Trophoblast cell (in vitro differentiated cells and primary cell): ENCODE measurements at places on chromosomes 3 and 15.
A peak's percentile ranks its signal among the peaks of the same experiment; 100 is the strongest.

DNA sequence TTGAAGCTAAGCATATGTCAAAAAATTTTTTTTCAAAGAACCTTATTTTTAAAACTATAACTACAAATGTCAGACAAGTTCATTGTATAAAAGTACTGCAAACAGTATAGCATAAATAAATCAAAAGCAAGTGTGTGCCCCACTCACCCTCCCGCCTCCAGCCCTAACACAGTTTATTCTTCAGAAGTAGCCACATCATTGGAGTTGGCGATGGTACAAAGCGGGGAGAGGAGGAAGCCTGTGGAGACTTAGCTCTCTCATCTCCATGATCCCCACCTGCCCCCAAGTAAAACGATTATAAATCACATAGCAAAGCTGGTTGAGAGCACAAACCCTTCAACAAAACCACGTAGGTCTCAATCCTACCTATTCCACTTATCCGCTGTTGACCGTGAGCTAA is 33.6 kb downstream of the FOXP1 start:
- no peak for DNase-seq

GRCh38 chr3:71124048-71124447 is 459.5 kb downstream of the FOXP1 start:
- DNase-seq: peak; percentile 34

DNA sequence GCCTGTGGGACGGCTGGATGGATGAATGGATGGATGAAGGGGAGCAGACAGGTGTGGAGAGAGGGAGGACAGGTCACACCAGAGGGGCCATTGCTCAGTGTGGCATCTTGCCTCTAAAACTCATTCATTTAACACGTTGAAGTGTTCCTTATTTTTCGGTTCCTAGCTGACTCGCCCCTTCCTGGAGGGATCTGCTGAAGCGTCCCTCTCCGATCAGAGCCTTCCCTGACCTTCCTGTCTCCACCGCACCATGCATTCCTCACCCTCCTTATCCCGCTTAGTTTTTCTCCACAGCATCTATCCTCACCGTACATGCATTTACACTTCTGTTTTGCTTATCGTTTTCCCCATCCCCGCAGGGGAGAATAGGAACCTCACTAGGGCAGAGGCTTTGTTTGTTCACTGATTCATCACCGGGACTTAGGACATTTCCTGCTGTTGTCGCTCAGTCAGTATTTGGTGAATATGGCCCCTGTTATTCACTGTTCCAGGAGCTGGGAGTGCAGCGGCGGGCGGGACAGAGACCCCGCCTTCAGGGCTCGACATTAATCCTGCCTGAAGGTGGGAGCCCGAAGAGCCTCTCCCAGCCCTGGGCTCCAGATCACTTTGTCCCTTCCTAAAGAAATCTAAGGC is 32.0 kb downstream of the FOXL2 start:
- peak; percentile 84 for DNase-seq

DNA sequence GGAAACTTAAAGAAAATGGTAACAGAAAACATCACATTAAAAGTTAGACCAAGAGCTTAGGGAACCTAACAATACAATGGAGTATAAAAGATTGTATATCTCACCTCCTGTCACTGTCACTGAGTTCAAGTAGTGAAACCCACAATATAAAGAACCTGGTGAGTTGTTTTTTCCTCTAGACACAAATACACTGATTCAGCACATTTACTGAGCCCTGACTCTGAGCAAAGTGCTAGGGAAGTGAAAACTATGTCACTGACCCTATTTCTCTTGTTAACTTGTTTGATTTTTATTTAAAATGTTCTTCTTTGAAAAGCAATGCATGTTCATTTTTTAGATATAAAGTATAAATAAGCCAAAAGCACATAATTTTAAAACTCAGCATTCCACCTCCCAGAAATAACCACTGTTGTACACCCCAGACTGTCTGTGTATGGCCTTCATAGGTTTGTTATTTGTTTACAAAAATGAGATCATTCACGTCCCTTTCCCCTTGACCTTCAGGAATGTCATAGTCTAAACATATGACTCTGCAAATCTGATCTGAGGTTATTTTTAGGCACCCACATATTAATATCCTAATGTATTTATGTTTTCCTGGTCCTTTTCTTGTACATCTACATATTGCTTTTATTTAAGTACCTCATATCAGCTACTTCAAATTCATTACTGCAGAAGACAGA is 69.2 kb upstream of the CSTA start:
- no peak for DNase-seq

GRCh38 chr3:133890972-133891644 is 4.6 kb downstream of the RAB6B start:
- no peak for DNase-seq

- no peak for DNase-seq
These were observed 33.4 kb upstream of the INSYN1 start for GRCh38 chr15:73786538-73786937.

GRCh38 chr3:14290631-14291385 is 111.6 kb upstream of the SLC6A6 start:
- DNase-seq: no peak

DNA sequence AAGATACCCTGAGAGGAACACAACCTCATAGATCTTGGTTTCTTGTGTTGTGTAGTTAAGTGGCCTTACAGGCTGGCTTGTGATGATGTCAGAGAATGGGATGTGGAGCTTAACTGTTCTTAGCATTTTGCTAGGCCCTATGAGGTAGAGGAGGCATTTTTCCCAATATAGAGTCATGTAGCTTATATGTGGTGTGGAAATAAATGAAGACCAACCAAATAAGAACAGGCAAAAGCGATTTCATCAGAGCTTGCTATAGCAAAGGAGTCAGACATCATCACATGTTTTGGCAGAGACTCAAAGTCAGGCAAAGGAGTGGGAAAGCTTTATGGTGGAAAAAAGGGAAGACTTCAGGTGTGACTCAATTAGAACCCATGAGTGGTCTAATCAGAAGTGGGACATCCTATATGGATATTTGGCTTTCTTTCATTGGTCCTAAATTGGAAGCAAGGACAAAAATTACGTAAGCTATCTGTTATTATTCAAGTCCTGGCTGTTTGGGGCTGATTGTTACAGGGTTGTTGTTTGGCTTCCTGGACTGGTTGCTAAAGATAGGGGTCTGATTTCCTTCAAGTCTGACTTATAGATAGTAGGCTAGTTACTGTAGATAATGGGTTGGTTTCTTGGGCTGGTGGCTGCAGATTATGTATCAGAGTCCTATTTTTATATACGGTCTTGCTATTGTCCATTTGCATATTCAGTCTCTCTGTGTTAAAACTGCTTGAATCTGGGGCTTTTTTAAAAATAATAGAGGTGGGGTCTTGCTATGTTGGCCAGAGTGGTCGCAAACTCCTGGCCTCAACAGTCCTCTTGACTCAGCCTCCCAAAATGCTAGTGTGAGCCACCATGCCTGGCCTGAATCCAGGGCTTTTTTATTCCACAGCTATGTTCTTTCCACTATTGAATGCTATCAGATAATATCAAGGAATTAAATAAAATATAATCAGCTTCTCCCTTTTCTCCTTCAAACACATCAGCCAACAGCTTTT is 30.3 kb upstream of the SETD2 start:
- DNase-seq: no peak

- no peak for DNase-seq
These were observed 4.6 kb downstream of the PPM1M start for GRCh38 chr3:52250122-52250521.

DNA sequence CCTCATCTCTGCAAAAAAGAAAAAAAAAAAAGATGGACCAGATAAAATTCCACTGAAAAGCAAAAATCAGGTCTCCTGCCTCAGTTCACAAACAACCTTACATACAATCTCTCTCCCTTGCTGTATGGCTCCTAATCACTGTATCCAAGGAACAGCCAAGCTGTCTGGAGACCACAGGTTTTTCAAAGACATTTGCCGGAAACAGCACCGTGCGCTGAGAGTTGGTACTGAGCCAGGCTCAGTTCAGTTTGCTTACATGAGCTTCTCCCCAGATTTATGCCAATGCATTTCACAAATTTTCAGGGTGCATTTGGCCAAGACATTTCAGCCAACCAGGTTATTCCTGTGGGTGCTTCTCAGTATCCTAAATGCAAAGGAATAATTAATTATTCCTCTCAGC is 4.1 kb downstream of the ACP3 start:
- no peak for DNase-seq

GRCh38 chr3:133426721-133427120 is 26.9 kb downstream of the BFSP2 start:
- peak; percentile 19 for DNase-seq

- DNase-seq: no peak
These were observed 168.6 kb downstream of the SOX2 start for GRCh38 chr3:181880331-181880730.

DNA sequence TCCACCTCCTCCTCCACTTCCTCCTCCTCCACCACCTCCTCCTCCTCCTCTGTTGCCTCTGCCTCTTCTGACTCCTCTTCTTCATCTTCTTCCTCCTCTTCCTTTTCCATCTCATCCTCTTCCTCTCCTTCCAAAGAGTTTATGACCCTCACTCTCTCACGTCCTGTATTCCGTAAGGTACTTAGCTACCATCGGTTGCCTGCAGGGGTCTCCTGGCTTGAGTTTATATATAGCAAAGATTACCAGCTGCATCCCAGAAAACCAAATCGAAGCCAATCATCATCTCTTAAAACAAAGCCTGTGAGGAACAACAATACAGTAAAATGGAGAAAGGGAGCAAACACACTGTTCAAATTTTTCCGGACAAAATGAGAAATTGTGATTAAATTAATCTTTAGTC is 317.4 kb downstream of the C3orf38 start:
- no peak for DNase-seq

DNA sequence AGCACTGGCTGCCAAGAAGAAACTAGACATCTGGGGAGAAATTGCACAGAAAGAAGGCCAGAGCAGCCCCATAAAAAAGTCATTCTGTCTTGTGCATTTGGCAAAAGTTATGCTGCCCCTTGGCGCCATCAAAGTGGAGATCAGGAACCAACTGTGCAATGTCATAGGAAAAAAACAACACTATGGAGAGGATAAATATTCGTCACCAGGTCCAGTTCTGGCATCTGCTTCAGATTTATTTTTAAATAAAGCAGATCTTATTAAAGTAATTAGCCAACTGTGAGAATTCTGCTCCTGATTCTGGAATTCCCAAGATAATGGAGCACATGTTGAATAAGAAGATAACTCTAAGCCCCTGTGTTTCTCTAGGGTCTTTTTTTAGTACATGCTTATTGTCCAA is 500.0 kb upstream of the IL12A start:
- no peak for DNase-seq

DNA sequence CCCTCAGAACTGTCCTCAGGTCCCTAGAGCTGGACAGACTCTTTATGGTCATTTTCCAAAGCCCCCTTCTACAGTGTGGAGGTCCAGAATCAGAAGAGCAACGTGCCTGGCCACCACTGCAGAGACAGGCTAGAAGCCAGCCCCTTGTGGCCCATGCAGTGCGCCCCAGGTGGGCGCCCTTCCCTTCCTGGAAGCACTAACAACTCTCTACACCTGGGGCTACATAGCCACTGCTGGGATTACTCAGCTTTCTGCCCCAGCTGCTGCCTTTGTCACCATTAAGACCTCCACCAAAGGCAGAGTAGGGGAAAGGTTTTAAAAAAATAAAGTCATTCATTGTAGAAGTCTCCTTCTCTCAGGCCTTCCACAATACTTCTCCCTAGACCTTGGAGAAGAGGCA is 2.3 kb downstream of the RASGRP1 start:
- DNase-seq: no peak

- no peak for DNase-seq
These were observed 13.1 kb downstream of the PLXNA1 start for GRCh38 chr3:126995926-126996512.

DNA sequence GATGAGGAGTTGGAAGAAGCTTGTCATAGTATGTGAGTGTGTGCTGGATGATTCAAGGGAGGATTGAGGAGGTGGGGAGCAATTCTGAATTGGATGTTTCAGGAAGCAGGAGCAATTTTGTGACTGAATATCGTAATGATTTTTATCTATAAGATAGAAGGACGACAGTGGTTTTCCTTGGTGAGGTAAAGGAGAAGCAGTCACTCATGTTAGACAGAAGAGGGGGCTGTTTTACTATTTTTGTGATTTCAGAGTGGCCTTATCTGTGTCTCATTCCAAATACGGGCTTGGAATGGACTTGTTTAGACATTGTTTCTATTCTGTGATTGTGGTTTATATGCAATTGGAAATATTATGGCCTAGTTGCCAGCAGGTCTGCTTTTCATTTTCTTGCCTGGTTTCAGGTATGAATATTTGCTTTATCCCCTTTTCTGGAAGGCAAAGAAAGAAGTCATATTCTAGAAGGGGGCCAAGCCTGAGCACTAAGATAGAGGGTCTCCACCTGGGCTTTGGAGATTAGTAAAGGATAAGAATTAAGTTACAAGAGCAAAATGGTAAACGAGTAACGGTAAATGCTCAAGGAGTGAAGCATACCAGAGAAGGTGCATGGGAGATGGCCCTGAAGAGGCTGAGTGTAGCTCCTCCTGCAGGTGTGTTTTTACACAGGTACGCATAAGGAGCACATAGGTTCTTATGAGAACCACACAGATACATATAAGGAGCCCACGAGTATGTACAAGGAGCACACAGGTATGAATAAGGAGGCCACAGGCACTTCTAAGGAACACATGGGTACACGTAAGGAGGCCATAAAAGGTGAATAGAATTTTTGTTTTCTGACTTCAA is 124.6 kb upstream of the KCNAB1 start:
- DNase-seq: no peak

GRCh38 chr3:150371741-150372254 is 36.3 kb upstream of the TSC22D2 start:
- DNase-seq: peak; percentile 99

DNA sequence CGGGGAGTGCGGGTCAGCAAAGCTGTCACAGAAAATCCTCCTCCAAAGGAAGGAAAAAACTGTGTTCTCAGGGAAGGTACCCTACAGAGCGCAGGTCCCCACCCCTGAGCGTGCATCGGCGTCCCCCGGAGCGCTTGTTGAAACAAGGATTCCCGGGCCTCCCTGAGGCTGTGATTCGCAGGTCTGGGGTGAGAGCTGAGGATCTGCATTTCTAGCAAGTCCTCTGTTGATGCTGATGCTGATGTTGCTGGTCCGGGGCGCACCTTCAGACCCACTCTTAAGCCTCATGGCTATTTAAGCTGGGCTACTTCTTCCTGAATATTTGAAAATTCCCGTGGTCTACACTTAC is 226.2 kb upstream of the IGF1R start:
- no peak for DNase-seq

DNA sequence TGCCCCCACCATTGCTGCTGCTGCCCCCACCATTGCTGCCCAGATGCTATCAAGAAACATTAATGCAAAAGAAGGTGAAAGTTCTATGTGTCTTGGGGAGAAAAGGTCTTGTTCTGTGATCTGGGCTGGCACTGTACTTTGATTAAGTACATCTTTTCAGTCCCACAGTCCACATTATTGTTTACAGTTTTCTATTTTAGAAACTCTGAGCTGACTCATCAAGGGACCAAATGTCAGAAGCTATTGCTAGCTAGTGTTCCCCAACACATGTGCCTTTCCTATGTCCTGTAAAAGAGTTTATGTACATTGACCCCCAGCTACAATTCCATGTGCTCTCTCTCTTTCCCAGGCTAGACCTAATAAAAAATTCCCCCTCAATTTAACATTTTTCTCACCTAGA is 264.7 kb upstream of the NECTIN3 start:
- no peak for DNase-seq

GRCh38 chr3:80018375-80018774 is 250.6 kb upstream of the ROBO1 start:
- DNase-seq: no peak

- DNase-seq: no peak
These were observed 118.4 kb downstream of the CTNNB1 start for GRCh38 chr3:41317718-41318117.
